SW 1271 (cell line): ENCODE measurements at places on chromosomes 6 and 20.

DNA sequence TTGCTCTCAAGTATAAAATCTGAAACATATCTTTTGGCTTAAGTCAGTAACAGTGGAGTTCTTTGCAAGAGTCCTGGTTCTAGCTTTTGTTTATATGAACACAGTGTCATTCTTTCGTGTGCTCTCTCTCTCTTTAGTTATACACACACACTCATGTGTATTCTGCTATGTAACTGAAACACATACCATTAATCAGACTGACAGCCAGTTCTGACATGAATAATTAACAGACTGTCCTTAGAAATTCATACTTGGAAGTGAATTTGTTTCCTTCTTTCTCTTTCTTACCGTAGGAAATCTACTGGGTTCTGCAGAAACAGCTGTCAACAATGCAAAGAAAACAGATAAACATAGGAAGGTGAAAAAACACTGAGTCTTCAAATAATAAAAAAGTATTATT, 2.5 kb downstream of the MCM9 start:
- DNase-seq, result no peak

GRCh38 chr6:128981716-128982115, 98.8 kb downstream of the LAMA2 start:
- no peak for DNase-seq

DNA sequence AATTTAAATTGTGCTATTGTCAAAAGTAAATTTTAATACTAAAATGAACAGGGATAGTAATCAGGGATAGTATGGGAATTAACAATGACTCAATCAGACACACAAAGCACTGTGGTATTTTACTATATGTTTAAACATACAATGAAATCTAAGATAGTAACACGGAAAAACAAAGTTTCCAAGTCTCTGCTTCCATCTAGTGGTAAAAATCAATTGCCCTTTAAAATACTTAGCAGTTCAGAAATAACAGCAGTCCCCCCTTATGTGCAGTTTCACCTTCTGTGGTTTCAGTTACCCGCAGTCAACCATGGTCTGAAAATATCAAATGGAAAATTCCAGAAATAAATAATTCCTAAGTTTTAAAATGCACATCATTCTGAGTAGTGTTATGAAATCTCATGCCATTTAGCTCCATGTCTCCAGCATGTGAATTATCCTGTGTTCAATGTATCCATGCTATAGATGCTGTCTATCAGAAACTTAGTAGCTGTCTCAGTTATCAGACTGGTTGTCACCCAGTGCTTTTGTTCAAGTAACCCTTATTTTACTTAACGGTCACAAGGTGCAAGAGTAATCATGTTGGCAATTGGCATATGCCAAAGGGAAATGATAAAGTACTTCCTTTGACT, 58.5 kb downstream of the AHI1 start:
- peak; percentile 29 for DNase-seq

GRCh38 chr6:153167061-153167891, 36.2 kb upstream of the RGS17 start:
- DNase-seq, result peak; percentile 70

DNA sequence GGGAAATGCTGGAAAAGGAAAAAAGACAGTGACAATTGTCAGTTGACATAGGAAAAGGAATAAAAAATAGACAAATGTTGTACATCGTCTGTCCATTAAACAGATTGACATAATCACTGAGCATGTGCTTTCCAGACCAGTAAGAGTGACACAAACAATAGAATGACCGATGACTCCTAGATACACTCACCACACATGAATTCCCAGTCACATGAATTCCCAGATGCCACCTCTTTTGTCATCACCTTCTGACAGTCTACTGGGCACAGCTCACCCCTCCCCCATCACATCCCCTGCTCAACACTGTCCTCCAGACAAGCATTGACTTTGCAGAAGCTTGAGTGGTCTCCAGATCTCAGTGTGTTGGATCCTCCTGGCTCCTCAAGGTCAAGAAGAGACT, 25.9 kb downstream of the POM121L2 start:
- DNase-seq, result no peak
